Mesendoderm (in vitro differentiated cells): ENCODE measurements at places on chromosomes 16 and 17.

DNA sequence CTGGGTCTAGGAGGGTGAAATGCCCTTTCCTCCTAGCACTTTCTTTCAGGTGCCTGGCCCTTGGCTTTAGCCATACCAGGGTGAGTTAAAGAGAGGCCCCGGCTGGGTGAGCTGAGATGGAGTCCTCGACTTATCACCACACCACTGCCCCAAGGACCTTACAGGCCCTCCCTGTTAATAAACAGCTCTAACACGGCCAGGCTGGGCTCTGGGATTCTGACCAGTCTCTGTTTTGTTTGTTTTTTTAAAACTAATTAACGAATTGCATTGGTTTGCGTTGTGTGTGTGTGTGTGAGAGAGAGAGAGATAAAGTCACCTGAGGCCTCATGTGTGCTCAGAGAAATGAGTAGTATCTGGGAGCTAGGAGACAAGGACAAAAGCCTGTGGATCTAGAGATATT lies 14.3 kb downstream of the MYL4 start:
- DNase-seq: no peak

DNA sequence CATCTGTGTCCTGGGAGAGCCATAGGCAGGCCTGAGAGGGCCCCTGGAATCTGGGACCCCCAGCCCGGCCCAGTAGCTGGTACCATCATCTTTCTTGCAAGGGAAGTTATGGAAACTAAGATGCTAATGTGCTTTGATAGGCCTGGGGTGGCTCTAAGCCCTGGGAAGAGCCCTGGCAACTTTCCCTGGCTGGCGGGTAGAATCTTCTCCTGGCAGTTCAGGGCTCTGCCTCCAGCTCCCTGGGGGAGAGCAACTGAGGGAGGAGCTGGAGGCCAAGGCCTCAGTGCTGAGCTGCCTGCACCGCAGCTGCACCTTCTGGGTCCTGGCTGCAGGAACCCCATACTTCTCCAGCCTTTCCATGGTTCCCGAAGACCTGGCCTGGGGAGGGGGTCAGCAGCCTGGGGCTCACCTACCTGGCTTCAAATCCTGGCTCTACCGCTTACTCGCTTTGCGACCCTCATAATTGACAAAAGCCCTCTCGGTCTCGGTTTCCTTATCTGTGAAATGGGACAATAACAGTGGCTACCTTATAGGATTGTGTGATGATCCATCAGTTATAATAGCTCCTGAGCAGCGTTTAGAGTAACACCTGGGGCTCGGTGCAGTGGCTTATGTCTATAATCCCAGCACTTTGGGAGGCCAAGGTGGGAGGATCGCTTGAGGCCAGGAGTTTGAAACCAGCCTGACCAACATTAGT lies 333.7 kb downstream of the SEC14L1 start:
- DNase-seq: peak; percentile 26

- DNase-seq: peak; percentile 73
These were observed 119.5 kb downstream of the IRF8 start for GRCh38 chr16:86018487-86018886.

- DNase-seq: no peak
These were observed 2.1 kb downstream of the SLC2A4 start for GRCh38 chr17:7283471-7284216.
